ENCODE measurements at places on chromosomes 2 and 18.

GRCh38 chr18:74378179-74378682, 62.6 kb downstream of the C18orf63 start:
- DNase-seq = no peak

DNA sequence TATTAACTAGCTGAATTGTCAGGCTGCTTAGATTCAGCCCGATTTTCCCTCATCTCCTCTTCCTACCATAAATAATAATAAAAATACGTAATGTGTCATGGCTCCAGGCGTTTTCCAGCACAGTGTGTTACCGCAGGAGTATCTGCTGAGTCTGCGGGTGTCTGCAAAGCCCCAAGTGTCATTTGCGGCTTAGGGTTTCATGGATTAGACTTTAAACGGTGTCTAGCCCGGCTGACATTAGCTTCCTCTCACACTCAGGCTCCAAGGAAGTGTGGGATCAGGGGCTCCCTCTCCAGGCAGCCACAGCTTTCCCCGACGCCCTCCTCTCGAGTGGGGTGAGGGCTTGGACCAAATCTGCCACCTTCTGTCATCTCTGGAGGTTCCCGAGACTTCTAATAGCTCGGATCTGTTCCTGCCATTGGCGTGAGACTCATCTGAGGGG, 14.1 kb upstream of the HOXD1 start:
- no peak for DNase-seq

DNA sequence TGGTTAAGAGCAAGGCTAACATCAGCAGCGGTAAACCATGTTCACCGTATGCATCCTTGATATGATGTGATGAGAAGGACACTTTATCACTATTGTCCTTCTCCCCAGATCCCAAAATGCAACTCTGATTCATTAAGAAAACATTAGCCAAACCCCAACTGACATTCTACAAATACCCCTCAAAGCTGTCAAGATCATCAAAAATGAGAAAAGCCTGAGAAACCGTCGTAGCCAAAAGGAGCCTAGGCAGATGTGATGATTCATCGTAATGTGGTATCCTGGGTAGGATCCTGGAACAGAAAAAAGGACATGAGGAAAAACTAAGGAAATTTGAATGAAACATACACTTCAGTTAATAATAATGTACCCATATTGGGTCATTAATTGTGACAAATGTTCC, 67.3 kb upstream of the ST6GAL2 start:
- no peak for DNase-seq

DNA sequence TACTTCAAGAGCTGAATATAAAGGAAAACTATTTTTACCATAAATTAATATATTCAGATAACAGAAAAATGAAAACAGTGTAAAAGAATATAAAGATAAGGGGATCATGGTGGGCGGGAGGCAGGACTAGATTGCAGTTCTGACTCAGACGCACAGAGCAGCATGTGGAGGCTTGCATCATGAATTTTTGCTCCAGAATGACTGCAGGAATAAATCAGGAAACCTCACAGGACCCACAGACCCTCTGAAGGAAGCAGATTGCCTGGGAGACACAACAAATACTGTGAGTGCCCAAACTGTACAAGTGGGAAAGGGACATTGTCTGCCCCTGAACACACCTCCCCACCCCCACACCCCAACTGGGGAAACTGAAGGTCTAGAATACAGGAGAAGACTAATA, 19.2 kb upstream of the SIGLEC15 start:
- DNase-seq = no peak

DNA sequence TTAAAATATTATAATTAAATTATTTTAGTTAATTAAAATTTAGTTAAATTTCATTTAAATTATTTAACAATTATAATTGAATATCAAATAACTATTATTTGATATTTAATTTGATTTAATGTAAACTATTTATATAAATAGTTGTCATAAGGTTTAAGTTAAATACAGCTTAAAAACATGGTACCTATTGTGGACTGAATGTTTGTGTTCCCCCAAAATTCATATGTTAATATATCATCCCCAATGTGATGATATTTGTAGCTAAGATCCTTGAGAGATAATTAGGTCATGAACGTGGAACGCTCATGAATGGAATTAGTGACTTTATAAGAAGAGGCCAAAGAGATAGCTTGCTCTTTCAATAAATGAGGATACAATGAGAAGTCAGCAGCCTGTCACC, 505.7 kb upstream of the LRATD1 start:
- no peak for DNase-seq

DNA sequence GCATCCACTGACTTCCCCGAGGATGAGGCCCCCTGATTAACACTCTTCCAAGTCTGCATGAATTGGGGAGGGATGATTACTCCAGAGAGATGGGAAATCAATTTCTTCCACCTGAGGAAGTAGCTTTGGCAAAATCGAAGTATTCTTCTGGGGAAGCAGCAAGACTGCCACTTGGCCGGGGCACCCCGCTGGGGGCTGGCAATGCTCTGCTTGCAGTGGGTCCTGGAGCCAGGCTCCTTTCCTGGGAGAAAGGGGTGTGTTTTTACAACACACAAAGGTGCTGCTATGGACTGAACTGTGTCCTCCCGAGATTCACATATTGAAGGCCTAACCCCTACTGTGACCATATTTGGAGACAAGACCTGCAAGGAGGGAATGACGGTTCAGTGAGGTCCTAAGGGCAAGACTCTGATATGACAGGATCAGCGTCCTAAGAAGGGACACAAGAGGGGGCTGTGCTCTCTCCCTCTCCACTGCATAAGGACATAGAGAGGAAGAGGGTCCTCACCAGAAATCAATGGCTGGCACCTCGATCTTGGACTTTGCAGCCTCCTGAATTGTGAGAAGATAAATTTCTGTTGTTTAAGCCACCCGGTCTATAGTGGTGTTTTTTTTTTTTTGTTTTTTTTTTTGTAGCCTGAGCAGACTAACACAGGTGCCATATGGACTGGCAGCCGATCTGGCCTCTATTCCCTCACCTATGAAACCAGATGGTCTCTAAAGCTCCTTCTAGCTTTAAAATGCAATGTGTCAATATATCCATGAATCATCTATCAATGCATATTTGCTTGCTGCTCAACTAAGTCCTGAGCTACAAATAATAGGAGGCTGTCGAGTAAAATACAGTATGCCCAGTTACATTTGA, 3.6 kb upstream of the SMARCAL1 start:
- DNase-seq = no peak

DNA sequence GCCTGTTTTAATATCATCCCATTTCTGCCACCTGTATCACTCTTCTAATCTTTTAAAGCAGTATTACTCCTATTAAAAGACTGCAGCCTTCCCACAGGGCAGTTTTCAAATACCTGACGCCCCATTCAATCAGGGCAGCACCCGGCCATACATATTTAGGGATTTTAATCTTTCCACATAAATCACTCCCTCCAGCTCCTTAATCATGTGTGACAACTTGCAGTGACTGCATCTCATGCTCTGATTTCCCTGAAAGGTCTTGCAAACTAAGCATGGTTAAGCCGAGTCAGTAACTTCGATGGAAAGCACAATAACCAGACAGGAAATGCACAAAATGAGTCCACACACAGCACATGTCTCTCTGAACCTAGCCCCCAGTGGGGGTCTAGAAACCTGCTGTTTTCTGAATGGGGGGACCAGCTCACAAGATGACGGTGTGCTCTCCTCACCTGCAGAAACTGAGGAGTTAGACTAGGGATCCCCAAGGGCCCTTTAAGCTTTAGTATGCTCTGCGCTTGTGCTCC, 116.9 kb upstream of the CREB1 start:
- DNase-seq = no peak

GRCh38 chr2:151002959-151003600, 258.6 kb downstream of the RBM43 start:
- no peak for DNase-seq

DNA sequence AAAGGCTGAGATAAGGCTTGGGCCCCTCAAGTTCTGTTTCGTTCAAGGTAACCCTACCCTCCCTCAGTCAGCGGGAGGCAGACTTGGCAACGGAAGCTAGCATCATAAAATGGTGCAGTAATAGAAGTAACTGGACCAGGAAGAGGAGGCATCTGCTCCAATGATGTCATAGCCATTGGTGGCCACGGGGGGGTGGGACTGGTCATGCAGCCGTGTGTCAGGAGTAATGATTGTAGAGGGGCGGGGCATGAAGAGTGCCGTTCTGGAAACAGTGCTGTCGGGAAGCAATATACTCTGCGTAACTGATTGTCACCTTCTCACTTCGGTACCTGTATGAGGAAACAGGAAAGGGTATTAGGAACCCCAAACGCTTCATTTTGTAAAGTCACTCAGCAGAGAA, 6.9 kb upstream of the POLR2D start:
- peak; percentile 44 for DNase-seq

DNA sequence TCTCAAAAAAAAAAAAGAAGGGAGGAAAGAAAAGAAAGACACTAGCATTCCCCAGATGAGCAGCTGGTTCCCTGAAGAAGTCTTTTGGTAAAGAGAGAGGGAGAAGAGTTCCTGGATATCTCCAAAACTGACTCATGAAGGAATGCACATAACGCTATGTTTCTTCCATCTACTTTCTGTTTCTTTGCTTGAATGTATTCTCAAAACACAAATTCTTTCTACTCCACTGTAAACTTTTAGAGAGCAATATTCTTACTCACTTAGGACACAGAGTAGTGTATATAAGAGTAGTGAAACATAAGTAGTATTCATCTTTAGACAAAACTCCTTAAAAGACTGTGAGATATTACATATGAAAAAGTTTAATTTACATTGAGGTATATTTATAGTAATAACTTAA, 64.2 kb downstream of the TRIP12 start:
- no peak for DNase-seq

- no peak for DNase-seq
These were observed 27.1 kb upstream of the TXNDC2 start for GRCh38 chr18:9858642-9859041.

GRCh38 chr2:181949047-181949446, 36.6 kb upstream of the PPP1R1C start:
- no peak for DNase-seq

GRCh38 chr2:175518206-175518605, 336.7 kb upstream of the ATP5MC3 start:
- no peak for DNase-seq

DNA sequence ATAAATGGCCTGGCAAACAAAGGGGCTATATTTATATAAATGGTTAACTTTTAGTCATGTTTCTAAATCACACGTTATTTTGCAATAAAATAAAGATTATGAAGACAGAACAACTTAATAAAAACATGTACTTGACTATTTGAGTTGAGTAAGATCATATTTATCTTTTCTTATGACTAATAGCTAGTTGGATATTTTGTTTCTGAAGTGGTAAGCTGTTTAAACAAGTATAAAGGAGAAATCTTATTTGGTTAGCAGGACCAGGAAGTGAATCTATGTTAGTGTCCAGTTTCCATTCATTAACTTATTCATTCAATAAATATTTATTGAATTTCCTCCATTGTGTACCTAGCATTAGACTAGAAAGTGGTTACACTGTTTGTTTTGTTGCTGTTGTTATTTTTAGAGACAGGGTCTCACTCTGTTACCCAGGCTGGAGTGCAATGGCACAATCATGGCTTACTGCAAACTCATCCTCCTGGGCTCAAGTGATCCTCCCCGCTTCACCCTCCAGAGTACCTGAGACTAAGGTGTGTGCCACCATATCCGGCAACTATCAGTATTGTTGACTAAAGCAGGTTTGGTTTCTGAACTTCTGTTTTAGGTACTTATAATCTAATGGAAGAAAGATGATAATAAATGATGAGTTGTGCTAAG, 312.6 kb downstream of the DPP10 start:
- peak; percentile 72 for DNase-seq

GRCh38 chr18:70491734-70492348, 203.0 kb downstream of the SOCS6 start:
- no peak for DNase-seq

GRCh38 chr2:181041661-181042060, 61.3 kb downstream of the UBE2E3 start:
- DNase-seq = no peak

DNA sequence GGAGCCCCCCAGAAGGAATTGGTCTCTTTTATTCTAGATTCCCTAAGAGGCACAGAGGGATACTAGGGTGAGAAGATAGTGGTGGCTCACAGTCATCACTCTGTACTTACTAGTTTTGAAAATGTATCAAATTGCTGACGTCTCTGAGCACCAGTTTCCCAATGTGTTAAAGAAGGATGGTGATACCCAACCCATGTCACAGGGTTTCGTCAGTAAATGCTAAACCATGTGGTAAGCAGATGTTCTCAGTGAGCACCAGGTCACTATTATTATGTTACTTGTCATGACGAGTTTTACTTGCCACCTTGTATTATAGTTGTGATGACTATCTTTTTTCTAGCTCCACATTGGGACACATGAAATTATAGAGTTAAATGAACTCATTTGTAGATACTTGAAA, 54.7 kb downstream of the NEDD4L start:
- no peak for DNase-seq
